Lower lobe of right lung (tissue), 2 donors: ENCODE measurements at places on chromosomes 5 and 9. TPM values are rescaled to one million over a fixed set of nuclear protein-coding genes. Genes with fewer than 3 reads are reported as not detected.

The BTNL3 gene
- total RNA-seq = not detected

The ADAMTS6 gene
- total RNA-seq = 3.0 TPM

The PTGDS gene
- total RNA-seq = 225 TPM

The ANKDD1B gene
- total RNA-seq = 4.3 TPM
